ENCODE measurements at places on chromosomes 11 and 22. TPM values are rescaled to one million over a fixed set of nuclear protein-coding genes. Genes with fewer than 3 reads are reported as not detected.

C11orf16 gene
- total RNA-seq, result not detected

DRD4 gene
- total RNA-seq, result 0.89 TPM

- H3K36me3 ChIP-seq, result no peaks in the 10 kb centered on the region
- no peak for DNase-seq
- H3K27ac ChIP-seq, result no peak overlapping the region
- peak overlapping the region; percentile 52 for H3K4me3 ChIP-seq
Observed at GRCh38 chr11:45906096-45906682, 882 bp downstream of the FREY1 start.

DNA sequence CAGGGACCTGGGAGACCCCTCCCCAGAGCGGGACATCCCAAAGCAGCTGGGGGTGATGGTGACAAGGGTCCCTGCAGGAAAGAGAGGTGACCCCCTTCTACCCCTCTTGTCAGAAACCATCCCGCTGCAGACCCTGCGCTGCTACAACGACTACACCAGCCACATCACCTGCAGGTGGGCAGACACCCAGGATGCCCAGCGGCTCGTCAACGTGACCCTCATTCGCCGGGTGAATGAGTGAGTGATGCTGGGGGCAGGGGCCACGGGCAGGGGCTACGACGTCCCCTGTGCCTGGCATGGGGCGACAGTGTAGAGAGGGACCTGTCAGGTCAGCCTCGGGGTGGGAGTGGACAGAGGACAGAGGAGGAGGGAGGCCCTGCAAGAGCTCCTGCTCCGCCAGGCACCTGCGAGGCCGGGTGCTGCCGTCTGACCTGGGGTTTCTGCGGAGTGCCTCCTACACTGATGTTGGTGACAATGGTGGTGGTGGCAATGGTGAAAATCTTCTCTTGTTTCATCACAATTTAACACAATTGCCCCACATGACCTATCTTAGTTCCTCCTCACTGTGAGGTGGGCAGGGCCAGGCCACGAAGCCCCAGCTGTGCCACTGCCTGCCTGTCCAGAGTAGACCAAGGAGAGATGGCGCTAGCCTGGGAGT lies 9.8 kb downstream of the CSF2RB start:
- H3K4me3 ChIP-seq, result no peak overlapping the region
- DNase-seq, result no peak
- H3K27me3 ChIP-seq, result peaks cover 49% of the 10 kb centered on the region
- peaks cover 14% of the 10 kb centered on the region for H3K4me1 ChIP-seq
- no peak overlapping the region for H3K27ac ChIP-seq

GRCh38 chr11:109894242-109894641 lies 198.9 kb upstream of the ZC3H12C start:
- H3K27ac ChIP-seq, result no peak overlapping the region
- DNase-seq, result no peak
- H3K27me3 ChIP-seq, result peaks cover 5% of the 10 kb centered on the region
- no peak overlapping the region for H3K4me3 ChIP-seq
- no peaks in the 10 kb centered on the region for H3K36me3 ChIP-seq

GRCh38 chr11:109968299-109968698 lies 124.9 kb upstream of the ZC3H12C start:
- H3K4me1 ChIP-seq, result no peaks in the 10 kb centered on the region
- H3K36me3 ChIP-seq, result no peaks in the 10 kb centered on the region
- no peak for DNase-seq

DNA sequence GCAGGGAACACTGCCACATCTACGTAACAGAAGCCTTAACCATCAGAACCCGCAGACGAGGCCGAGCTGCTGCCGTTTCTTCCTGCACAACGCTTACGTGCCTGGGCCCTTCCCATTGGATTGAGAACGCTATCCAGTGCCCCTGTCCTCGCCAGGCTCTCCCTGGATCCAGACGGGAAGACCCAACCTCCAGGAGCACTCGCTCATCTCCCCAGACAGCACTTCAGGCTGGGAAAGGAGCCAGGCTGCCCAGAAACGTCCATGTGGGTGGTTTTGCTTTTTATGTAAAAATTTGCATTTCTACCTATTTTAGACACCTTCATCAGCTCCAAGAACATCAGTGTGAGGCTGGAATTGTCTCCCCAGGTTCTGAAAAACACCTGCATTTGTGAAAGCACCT lies 7.3 kb upstream of the CRYBB3 start:
- DNase-seq, result no peak
- H3K27me3 ChIP-seq, result no peaks in the 10 kb centered on the region
- H3K36me3 ChIP-seq, result no peaks in the 10 kb centered on the region
- no peak overlapping the region for H3K27ac ChIP-seq

- peaks cover 13% of the 10 kb centered on the region for H3K36me3 ChIP-seq
- no peak for DNase-seq
- H3K27ac ChIP-seq, result no peak overlapping the region
- H3K27me3 ChIP-seq, result no peaks in the 10 kb centered on the region
- no peaks in the 10 kb centered on the region for H3K4me1 ChIP-seq
Observed at GRCh38 chr11:46414879-46415278, 23.3 kb upstream of the CHRM4 start.

DNA sequence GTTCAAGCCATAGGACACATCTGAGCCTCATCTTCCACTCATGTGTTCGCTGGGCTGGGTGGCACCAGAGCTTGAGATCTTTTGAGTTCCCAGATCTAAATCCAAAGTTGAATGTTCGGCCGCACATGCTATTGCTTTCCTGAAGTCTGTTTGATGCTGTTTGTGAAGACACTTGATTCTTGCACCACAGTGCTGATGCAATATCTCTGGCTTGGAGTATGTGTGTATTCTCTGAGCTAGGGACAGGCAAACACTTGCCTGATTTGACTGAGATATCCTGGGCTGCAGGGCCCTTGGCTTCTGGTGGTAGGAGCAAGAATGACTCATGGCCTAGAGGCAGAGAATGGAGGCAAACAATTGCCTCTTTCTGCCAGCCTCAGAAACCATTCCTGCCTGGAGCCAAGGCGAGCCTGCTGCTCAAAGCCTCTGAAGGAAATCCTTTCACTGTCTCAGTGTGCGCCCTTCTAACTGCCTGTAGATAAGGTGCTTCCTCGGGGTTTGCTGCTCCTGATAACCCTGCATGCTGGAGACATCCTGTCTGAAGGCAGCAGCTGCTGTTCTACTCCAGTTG lies 73.0 kb downstream of the CYB5R2 start:
- H3K4me3 ChIP-seq, result no peak overlapping the region
- no peaks in the 10 kb centered on the region for H3K27me3 ChIP-seq
- H3K27ac ChIP-seq, result no peak overlapping the region
- no peak for DNase-seq

MS4A15 gene
- not detected for total RNA-seq

SPTBN2 gene
- total RNA-seq, result 0.23 TPM

UCP3 gene
- total RNA-seq, result 6.0 TPM

GUCY1A2 gene
- total RNA-seq, result not detected

GRCh38 chr11:96306933-96307775 lies 35.8 kb downstream of the MAML2 start:
- peaks cover 24% of the 10 kb centered on the region for H3K4me1 ChIP-seq
- peaks cover 2% of the 10 kb centered on the region for H3K36me3 ChIP-seq
- H3K4me3 ChIP-seq, result peak overlapping the region; percentile 68

GRCh38 chr11:9571763-9572115 lies 1.7 kb upstream of the WEE1 start:
- H3K4me3 ChIP-seq, result peak overlapping the region; percentile 25
- H3K27ac ChIP-seq, result peak overlapping the region; percentile 77
- H3K27me3 ChIP-seq, result no peaks in the 10 kb centered on the region
- no peaks in the 10 kb centered on the region for H3K36me3 ChIP-seq

DNA sequence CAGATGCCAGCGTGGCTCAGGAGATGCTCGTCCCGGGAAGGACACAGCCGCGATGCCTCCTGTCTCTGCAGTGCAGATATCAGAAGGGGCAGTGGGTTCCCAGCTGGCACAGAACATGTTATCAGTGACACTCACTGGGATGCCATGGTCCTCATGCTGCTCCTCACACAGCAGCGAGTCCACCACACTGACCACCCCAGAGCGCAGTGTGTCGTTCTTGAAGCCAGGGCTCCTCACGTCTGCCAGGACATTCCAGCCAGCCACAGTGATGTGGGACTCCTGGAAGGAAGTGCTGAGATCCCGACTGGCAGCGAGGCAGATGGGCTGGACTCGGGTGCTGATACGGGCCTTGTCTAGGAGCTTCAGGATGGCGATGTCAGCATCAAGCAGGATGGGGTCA lies 13.1 kb upstream of the SLC1A2 start:
- peaks cover 80% of the 10 kb centered on the region for H3K27me3 ChIP-seq
- no peak overlapping the region for H3K4me3 ChIP-seq
- DNase-seq, result no peak
- peaks cover 3% of the 10 kb centered on the region for H3K36me3 ChIP-seq
- H3K4me1 ChIP-seq, result peaks cover 2% of the 10 kb centered on the region

CDON gene
- 2.0 TPM for total RNA-seq

All from T-helper 17 cell (primary cell).